IPS DF 6.9 (cell line): ENCODE measurements at places on chromosomes 11 and 22.
A peak's percentile ranks its signal among the peaks of the same experiment; 100 is the strongest.

- DNase-seq: no peak
Observed at GRCh38 chr11:13073119-13073981, 64.2 kb downstream of the RASSF10 start.

GRCh38 chr11:45285250-45285828 lies 802 bp downstream of the SYT13 start:
- no peak for DNase-seq

DNA sequence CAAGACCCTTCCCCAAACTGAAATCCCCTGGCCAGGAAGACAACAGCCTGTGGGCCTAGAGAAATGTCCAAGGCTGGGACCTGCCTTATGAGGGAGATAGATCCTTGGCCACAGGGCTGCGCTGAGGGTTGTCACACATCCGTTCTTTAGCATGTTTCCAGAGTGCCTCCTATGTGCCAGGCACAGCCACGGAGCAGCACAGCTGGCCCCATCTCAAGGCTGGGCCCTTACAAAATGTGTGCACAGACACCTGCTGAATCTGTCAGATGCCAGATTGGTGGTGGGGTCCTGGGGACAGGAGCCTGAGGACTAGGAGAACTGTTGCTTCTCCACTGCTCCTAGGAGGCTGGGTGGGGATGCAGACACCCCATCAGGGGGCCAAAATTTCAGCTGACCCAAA lies 11.2 kb downstream of the GRIK4 start:
- DNase-seq: no peak

DNA sequence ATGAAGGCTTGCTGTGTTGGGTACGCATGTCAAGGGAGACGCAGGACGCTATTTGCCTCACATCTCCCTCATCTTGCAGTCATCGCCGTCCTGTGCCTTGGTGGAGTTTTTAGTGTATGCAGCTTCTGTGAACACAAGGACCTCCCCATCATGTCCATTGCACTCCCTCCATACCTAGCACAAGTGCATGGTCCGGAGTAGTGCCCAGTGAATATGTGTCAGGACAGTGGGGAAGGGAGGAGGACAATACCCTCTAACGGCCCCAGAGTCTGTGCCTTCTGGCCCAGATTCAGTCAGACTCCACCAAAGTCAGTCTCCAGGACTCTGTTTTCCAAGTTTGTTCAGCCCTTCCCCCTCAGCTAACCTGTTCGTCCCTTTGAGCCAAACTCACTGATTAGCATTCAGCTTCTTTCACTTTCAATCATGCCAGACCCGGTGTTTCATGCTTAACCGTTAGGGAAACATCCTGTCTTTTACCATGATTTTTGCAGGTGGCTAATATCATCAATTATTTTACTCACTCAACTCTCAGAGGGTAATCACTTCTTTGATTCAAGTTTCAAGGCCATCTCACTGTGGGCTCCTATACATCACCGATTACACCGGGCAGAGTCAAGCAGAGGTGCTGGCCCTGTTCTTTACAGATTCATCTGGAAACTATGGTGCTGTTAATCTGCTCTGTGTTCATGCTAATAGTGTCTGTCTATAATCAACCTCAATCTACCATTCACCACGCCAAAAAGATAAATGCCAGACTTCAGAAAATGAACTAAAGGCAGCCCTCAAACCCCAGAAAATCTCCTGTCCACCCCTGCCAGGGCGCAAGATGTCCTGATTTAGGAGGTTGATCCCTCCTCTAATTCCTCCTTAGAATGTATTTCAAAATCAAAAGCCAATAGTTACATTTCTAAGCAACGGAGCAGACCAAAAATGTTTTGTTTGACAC lies 156.5 kb downstream of the RRAS2 start:
- DNase-seq: no peak

DNA sequence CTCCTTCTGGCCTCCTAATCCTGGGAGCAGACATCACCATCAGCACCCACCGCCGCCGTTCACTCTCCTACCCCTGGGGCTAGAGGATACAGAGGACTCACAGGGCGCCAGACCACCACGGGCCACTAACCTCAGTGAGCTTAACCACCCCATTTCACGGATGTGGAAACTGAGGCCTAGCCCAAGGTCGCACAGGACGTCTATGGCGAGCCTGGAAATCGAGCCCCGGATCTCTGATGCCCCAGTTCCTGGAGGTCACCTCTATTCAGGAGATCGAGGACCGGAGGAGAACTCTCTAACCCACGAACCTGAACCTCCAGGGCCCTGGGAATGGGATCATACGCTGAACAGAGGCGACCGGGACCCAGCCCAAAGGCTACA lies 349 bp downstream of the TIMM10 start:
- no peak for DNase-seq

DNA sequence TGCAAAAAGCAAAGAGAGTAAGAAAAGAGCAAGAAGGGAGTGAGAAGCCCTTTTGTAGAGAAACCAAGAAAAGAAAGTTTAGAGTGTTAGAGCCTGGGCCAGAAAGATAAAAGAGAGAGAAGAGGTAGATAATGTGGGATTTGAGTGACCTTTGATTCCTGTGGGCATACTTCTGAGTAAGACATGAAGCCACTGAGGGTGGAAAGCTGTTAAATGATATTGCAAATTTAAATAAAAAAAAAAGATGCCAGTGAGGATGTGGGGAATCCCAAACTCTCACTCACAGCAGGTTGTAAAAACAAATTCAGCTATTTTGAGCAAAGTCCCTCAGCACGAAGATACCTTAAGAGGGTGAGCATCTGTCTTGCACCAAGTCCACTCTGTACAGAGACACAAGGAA lies 59.4 kb upstream of the TOP3B start:
- DNase-seq: no peak

GRCh38 chr11:45501392-45502225 lies 163.8 kb downstream of the CHST1 start:
- no peak for DNase-seq

DNA sequence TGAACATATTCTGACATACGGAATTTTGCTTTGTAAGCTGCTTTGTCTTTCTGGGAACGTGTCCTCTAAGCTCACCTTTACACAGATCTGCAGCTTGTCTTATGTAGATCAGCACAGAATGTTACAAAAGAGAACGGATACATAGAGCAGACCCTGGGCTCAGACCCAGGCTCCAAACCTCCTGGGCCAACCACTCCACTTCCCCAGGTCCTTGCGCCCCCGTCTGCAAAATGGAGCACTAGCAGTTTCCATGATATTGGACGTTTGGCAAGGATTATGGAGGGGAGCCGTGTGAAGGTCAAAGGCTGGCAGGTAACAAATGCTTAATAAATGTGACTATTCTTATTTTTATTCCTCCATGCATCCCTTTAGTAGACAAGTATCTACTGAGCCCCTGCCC lies 358.4 kb downstream of the CTTN start:
- no peak for DNase-seq

- peak; percentile 37 for DNase-seq
Observed at GRCh38 chr22:37019309-37020191, at the start of the genes MPST and TST. Gene MPST (plus strand): TSS chr22:37019742. CDS start chr22:37019837, 95 bp downstream. Gene TST (minus strand): TSS chr22:37019447. CDS start chr22:37018732, 715 bp downstream.

GRCh38 chr11:79243422-79244210 lies 197.2 kb downstream of the TENM4 start:
- DNase-seq: no peak

- no peak for DNase-seq
Observed at GRCh38 chr11:78312712-78313111, 104.9 kb downstream of the GAB2 start.

DNA sequence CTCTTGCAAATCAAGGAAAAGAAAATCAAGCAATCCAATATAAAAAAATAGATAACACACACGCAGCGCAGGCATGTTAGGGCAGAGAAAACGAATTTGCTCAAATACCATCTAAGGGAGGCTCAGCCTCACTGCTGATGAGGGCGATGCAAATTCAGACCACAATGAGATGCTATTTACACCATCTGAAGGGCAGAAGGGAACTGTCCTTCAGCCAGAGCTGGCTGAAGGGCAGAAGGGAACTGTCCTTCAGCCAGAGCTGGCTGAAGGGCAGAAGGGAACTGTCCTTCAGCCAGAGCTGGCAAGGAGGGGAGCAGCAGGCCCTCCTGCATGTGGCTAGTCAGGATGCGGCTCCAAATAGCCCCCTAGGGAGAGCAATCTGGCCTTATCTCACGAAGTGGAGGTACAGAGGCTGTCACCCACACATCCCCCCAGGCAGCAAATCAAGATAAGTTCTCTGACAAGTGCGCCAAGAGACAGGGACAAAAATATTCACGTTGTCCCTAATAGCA lies 7.6 kb upstream of the SLC39A13 start:
- DNase-seq: no peak

DNA sequence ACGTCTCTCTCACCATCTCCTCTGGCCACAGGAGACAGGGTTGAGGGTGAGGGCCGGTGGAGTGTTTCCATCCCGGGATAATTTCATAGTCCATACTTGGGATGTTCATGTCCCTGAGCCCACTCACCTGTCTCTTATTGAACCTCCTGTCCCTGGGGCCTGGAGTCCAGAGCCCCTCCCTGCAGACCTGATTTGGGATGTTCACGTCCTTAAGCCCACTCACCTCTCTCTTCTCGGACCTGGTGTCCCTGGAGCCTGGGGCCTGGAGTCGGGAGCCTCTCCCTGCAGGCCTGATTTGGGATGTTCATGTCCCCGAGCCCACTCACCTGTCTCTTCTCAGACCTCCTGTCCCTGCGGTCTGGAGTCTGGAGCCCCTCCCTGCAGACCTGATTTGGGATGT lies 868.2 kb downstream of the BRD1 start:
- DNase-seq: no peak

GRCh38 chr11:43942662-43943371 lies 380 bp downstream of the C11orf96 start:
- DNase-seq: no peak

DNA sequence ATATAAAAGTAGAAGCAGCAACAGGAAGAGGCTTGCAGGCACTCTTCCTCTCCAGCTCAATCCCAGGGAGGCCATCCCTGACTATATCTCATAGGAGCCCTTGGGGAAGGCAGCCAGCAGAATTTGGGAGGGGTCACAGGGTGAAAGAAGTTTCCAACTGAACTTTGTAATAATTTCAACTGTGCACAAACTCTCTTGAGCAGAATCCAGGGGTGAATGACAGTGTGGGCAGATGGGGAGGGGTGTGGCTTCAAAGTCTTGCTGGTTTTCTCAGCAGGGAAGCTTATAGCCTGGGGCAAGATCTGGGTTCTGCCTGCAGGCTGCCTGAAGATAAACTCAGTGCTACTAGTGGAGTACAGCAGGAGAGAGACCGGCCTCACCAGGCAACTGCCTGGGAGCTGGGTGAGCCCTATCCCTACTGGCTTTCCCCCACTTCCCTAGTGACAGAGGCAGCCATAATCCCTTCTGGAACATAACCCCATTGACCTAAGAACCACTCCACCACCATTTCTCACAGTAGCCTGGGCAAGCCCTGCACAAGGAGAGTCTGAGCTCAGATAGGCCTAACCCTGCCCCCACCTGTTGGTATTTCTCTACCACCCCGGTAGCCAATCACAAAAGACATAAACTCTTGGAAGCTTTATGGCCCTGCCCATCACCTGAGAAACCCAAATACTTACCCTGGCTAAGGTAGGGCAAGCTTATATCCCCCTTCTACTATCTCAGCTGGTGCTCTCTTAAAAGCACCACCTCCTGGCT lies 17.8 kb upstream of the TTC12 start:
- DNase-seq: no peak

GRCh38 chr11:78691215-78691614 lies 116.6 kb upstream of the NARS2 start:
- DNase-seq: no peak

DNA sequence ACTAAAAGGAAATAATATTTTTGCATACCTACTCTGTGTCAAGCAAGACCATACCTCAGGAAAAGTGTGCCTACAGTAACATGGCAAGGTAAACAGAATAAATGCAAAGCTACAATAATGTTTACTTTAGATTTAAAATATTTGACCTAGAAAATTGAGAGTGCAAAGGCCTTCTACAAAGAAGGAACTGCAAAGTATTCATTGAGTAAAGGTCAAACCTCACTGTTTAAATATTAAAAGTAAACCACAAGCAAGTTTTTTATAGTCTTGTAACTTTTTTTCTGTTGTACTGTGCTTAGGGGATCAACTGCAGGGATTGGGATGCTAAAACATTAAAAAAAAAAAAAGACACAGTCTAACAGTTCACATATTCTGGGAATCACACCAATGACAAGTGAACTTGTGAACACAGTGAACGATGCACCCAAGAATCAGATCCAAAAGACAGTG lies 48.8 kb downstream of the CWF19L2 start:
- no peak for DNase-seq

- DNase-seq: no peak
Observed at GRCh38 chr11:79055856-79056631, 384.8 kb downstream of the TENM4 start.

GRCh38 chr11:118996926-118997626 lies 862 bp upstream of the CENATAC start:
- no peak for DNase-seq

DNA sequence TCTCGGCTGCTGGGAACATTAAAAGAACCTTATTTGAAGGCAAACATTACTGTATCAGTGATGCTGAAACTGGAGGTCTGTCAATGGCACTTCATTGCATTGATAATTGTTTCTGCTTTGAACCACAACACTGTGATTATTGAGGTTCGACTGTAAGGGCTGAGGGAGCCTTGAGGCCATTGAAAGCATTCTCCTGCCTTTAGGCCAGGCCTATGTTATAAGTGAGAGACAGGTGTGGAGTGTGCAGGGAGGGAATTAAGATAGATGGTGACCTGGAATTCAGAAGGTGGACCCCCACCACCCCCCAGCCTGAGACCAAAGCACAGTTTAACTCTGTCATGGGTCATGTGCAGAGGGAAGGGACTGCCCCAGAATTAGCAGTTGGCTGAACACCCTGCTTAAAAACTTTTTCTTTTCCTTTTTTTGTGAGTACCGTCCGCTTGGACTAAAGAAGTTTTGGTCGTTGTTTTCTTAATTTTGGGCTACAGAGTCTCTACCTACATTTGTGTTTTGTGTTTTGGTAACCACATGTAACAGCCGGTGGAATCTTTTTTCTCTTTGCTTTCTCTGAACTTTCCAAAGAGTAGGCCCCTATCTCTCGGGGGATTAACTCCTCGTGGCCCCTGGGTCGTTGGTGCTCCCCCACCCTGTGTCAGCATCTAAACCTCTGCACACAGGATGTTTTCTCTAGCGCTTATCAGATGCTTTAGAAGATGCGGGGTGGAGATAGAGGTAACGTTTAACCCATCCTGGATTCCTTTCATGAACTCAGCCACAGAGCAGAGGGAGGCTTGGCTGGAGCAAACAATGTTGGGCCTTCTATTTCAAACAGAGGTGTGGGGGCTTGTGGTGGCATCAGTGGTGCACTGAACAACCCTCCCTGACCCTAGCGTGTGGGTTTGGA lies 43.7 kb downstream of the ZBTB16 start:
- no peak for DNase-seq

DNA sequence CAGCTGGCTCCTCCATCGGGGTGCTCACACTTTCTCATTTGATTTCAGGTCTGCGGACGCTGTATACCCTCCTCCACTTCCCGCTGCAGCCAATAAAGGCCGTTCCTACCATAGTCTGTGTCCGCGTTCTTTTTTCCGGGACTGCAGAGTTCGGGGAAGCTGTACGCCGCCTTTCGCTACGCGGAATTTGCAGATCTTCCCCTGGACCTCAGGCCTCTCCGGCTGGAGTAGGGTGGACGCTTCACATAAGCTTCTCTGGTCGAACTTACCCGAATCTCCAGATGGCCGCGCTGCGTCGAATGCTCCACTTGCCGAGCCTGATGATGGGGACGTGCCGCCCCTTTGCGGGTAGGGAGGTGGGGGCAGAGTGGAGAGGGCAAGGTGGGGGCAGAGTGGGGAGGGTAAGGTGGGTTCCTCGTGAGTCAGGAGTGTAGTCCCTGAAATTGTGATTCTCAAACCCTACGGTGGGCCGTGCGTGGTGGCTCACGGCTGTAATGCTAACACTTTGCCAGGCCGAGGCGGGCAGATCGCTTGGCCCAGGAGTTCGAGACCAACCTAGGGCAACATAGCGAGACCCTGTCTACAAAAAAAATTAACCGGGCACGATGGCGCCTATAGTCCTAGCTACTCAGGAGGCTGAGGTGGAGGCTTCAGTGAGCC lies 617 bp downstream of the CSKMT start:
- DNase-seq: no peak
